NK-92 treated with Interleukin-12 subunit alpha and Interleukin-12 subunit beta, amount 100 ng/mL, for 24 hours (cell line): ENCODE measurements at places on chromosomes 1 and 21.

DNA sequence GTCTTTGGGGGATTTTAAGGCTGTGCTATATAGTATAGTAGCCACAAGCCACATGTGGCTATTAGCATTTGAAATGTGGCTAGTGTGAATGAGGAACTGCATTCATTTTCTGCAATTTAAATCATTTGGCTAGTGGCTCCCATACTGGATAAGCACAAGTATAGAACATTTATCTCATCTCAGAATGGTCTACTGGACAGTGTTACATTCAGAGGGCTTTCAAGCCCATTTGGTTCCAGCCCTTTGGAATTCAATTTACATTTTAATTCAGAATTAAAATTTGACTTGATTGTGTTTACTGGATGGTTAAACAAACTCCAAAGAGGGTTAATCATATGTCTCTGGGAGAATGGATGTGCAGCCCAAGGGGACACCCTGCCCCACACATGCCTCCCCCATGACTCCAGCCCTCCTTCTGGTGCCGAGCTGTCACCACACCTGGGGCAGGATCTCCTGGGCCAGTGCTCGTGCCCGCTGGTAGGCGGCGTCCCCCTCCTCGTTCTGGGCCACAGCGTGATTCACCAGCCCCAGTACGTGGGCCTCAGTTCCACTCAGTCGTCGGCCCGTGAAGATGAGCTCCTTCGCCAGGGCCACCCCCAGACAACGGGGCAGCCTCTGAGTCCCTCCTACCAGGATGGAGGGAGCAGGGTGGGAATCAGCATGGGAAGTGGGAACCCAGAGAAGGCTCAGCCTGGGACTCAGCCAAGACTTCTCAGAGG is 17.2 kb downstream of the ECHDC2 start:
- no peak for DNase-seq

GRCh38 chr21:31251686-31252085 is 92.4 kb downstream of the TIAM1 start:
- DNase-seq, result no peak

GRCh38 chr1:183512450-183512849 is 40.2 kb downstream of the SMG7 start:
- DNase-seq, result no peak

DNA sequence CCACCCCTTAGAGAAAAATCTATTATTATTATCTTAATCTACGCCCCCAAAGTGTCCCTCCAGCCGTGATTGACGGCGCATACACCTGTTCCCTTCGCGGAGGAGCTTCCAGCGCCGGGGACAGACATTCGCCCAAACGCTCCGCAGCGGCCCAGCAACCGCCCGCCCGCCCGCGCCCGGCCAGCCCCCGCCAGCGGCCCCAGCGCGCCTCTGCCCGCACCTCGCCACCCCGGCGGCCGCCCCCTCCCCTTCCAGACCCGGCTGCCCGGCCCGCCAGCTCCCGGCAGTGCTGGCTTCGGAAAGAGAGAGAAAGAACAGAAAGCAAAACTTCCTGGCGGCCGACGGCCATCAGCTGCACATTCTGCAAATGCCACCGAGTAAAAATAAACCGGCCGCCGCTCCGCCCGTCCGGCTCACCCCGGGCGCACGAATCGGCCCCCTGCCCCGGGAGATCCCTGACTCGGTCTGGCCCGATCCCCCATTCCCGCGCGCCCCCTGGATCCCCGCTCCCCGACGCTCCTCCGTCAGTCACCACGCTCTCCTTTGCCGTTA is 1.6 kb downstream of the CASZ1 start:
- DNase-seq, result no peak

DNA sequence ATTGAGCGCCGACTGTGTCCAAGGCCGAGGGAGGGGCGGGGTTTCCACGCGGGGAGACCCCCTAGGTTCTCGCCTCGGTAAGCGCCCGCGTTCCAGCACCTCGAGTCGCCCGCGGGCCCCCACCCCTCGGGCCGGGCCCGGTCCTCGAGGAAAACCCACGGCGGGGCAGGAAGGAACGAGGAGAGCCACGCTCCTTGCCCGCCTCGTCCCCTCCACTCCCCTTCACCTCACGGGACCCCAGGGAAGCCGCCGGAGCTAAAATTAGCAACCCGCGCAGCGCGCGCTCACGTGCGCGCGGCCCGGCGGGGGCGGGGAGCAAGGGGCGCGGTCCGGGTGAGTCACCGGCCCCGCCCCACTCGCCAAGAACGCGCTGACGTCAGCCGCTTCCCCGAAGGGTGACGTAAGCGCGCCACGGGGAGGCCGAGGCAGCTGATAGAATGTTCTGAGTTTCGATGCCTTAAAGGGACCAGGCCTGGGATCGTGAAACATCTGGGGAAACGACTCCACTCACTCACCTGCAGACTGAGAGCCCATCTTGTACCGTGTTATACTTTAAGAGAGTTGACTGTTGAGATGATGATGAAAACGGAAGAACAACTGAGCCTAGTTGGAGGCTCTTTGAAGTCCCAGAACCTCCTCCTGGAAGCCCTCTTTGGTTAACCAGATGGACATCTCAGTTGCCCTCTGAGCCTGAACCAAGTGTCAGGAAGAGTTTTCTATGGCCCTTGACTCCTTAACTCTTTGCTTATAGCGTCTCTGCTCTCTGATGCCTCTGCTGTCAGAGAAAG is 49.7 kb upstream of the ATF3 start:
- peak; percentile 83 for DNase-seq

GRCh38 chr1:94355485-94355980 is 62.7 kb upstream of the ABCD3 start:
- DNase-seq, result no peak

- DNase-seq, result no peak
Observed at GRCh38 chr1:76430531-76430930, 356.0 kb downstream of the ST6GALNAC3 start.

DNA sequence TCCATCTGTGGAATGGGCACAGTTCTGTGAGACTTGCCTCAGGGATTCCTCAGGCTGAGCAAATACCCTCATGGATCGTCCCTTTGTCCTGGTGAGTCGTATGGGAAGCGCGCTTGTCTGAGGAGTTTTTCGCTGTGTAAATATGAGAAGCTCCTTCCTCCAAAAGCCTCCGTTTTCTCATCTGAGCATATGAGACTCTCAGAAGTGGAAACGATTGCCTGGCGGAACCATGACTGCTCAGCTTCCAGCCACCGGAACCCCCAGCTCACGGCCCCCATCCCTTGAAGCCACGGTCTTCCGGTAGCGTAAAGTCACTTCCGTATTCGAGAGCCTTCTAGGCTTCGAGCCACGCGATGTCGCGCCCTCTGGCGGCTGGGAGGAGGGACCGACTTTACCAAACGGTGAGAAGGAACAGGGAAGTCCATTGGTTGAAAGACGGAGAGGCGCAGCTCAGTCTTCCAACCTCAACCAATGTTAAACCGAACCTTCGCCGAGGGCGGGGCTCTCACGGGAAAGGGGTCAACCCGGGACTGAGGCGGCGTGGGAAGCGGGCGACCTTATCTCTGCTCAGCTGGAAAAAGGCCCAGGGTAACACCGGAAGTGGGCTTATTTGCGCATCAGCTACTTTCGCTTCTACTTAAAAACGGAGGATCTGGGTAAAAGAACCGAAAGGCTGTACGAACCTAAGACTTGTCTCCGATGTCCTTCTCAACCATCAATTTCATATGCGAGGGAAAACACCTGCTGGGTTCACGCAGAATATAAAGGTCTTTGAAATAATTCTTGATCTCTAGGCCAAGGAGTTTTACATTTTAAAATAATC is 46.3 kb downstream of the AZIN2 start:
- peak; percentile 99 for DNase-seq

GRCh38 chr1:113904293-113904673 is 316 bp downstream of the AP4B1 start:
- DNase-seq, result no peak

- DNase-seq, result no peak
Observed at GRCh38 chr21:20999659-21000058, 1.4 kb downstream of the NCAM2 start.

DNA sequence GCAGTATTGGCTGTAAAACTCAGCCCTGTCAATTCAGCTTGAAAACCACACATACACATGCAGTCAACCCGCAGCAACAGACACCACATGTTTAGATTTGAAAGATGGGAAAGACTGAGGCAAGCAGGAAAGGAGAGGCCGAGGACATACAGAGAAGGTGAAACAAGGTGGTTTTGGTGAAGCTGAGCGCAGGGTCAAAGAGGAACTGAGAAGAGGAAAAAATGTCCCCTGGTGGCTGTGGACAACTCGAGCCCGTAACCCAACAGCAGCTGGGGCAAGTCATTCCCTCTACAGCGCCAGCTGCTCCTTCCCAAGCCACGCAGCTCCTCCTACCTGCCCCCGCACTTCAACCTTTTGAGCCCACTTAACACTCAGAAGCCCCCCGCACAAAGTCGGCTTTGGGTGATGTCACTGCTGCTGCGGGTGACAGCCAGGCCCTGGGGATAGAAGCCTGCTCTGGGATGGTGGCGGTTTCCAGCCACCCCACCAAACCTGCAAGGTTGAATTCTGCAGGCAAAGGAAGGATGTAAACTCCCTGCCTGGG is 63.0 kb downstream of the KCNN3 start:
- DNase-seq, result no peak

DNA sequence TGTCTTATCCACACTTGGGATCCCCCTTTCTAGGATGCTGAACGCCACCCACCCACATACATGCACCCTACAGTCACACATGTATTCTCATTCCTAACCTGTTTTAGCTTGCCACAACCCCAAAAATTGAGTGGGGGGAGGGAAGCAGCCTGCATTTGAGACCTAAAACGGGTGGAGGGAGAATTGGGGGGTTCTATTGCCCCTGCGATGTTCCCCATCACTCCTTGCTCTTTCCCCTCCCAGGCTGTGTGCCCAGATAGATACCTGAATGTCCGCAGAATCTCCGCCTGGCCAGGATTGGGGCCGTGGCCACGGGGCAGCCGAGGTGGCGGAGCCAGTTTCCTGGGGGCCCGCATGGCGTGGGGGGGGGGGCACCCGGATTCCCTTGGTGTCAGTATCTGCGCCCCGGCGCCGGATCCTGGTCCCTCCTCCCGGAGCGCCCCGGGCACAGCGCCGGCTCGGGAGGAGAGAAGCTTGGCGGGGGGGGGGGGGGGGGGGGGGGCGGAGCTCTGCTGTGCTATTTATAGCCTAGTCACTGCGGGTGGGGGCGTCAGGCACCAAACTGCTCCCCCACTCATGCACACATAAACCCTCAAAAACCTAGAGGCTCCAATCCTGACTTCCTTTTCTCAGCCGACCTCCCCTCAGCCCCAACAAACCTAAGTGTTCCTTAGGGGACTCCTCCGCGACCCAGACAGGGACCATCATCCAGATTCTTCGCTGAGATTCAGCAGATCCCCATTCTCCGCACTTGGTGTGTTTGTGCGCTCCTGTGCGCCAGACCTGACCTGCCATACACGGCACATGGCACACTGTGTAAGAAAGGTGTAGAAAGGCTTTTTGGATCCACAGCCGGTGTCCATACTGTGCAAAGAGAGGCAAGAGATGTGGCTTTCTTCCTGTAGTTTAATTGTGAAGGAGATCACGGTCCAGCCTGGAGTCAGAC is 1.9 kb downstream of the ANKRD34A start:
- DNase-seq, result no peak

GRCh38 chr1:202349206-202349928 is 868 bp downstream of the PPP1R12B start:
- DNase-seq, result no peak

DNA sequence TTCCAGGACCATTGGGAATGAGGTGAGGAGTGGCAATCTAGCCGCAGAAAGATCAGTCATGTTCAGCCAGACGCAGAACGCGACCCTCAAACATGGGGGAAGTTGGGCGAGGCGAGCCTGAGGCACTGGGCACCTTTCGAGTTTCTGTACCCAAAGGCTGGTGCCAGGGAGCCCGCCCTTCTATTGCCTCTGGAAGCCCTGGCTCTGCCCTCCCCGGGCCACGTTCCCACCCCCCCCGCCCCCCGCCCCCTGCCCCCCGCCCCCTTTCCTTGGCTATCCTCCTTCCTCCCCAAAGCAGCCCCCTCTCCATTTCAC is 2.2 kb upstream of the ZBTB7B start:
- no peak for DNase-seq

DNA sequence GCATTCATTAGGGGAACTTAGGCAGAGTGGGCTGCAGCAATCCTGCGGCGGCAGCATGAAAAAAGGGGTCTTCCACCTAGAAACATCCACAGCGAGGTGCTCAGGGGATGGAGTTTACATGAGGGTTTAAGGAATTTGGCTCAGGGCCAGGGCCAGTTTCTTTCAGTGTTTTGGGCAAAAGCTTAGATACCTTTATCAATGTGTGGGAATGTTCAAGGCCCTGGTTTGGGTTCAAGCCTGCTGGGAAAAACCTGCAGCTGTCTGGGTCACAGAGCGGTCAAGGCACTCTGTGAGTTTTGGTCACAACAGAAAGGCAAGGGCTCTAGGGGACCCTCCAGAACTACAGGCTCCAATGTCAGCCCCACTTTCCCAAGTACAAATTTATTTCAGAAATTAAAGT is 230.3 kb downstream of the DISC1 start:
- no peak for DNase-seq
